ENCODE measurements at places on chromosomes 11 and 22. TPM values are rescaled to one million over a fixed set of nuclear protein-coding genes. Genes with fewer than 3 reads are reported as not detected.

- DNase-seq, result no peak
Observed at GRCh38 chr11:2441171-2441570, 3.1 kb downstream of the TRPM5 start.

GRCh38 chr22:37190262-37190780 lies 2.3 kb upstream of the C1QTNF6 start:
- DNase-seq, result no peak

The APOBEC3H gene
- 1.4 TPM for total RNA-seq

DNA sequence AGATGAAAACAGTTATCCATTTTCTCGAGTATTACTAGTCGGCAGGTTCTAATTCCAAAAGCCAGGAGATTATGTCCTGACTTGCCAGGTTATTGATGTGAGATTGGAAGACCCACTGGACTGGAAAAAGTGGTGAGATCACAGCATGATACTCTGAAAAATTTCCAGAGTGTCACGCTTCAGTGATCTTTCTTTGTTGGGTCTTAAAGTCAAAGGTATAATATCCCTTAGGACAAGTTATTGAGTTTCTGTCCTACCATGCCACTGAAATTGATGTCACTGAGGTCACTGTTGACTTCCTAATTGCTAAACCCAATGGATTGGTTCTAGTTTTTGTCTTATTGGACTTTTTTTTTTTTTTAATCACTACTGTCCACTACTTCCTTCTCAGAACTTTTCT lies 104.5 kb upstream of the GRAMD1B start:
- DNase-seq, result no peak

The PHLDA2 gene
- 34.6 TPM for total RNA-seq

DNA sequence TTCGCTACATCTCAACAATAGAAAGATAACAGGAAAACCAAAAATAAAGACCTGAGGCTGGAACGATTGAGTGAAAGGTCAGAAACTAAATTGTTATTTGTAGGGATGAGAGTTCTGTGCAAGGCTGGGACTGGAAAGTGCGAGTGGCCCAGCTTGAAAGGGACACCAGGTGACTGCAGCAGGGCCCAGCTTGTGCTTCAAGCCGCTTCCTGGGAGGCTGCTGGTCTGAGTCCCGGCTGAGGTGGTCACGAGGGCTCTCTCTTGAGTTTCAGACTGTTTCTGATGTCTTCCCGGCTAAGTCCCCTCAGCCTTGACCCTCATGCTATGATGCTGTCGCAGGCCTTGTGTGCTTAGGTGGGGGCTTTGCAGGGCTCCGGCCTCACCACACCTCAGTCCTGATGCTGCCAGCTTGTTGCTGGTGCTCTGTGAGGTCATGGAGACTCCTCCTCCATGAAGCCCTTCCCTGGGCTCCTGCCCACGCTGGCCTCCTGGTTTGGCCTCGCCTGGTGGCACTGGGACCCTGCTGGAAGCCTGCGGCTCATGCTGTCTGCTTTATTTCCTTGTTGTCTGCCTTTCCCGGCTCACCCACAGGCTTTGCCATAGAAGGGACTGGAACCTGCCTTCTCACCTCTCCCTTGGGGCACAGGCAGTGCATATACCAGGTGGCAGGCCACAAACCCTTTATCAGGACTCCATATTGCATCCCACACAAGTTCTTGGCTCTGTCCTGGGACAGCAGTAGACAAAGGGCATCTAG lies 4.0 kb downstream of the BANF1 start:
- no peak for DNase-seq

DNA sequence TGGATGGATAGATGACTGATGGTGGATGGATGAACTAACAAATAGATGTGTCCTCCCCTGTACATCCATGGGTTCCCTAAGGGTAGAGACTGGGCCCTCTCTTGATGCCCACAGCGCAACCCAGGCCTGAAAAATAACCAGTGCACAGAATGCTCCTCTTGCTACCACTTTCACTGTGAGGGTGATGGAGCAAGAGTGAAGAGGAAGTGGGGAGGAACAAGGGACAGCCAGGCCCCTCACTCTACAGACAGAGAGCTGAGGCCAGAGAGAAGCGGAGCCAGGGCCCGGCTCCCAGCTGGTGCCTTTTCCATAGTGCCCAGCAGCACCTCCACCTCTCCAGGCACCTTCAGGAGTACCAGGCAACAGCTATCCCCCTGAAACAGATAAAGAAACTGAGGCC lies 67.7 kb downstream of the THAP12 start:
- DNase-seq, result no peak

DNA sequence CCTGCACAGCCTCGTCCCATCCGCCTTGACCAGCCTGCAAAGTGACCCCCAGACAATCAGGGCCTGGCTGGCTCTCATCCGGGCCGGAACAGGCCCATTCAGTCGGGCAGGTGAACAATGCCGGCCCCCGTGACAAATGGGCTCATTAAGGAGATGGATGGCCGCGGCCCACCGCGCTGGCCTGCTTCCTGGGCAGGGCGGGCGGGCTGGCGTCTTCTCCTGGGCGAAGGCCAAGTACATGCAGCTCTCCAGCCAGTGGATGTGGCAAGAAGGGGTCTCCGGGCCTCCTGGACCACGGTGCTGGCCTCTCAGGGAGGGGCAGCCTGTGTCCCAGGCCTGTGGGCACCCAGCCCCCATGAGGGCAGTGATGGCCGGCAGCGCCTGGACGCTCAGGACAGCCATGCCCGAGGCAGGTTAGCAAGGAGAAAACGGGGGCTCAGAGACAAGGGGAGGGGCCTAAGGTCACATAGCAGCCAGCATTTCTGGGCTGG lies 1022.8 kb downstream of the BRD1 start:
- no peak for DNase-seq

DNA sequence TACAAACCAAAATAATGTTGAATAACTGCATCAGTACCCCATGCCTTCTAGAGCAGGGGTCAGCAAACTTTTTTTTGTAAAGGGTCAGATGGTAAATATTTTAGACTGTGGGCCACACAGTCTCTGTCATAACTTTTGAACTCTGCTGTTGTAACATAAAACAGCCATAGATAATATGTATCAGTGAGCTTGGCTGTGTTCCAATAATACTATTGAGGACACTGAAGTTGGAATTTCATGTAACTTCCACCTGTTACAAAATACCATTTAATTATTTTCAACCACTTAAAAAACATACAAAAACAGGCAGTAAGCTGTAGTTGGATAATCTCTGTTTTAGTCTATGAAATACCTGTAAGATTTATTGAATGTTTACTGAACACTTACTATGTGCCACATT lies 55.2 kb downstream of the PICALM start:
- DNase-seq, result no peak

DNA sequence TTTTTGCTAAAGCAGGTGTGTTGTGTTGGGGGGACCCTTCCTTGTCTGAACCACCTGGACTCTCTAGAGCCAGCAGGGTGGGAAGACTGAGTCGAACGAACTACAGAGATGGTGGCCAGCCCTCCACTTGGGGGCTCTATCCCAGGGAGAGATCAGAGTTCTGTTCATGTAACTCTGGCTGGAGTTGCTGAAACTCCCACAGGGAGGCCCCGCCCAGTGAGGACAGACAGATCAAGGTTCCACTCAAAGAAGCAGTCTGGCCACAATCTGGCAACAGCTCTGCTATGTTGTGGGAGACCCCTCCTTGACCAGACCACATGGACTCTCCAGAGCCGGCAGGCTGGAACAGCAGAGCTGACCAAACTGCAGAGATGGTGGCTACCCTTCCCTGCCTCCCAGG lies 20.2 kb upstream of the OR5AK2 start:
- DNase-seq, result no peak

The OR51Q1 gene
- total RNA-seq, result not detected

- DNase-seq, result no peak
Observed at GRCh38 chr11:69797156-69797555, 22.0 kb upstream of the FGF4 start.

GRCh38 chr22:38706101-38706900 lies 557 bp downstream of the GTPBP1 start:
- DNase-seq, result no peak

The NFAM1 gene
- not detected for total RNA-seq

DNA sequence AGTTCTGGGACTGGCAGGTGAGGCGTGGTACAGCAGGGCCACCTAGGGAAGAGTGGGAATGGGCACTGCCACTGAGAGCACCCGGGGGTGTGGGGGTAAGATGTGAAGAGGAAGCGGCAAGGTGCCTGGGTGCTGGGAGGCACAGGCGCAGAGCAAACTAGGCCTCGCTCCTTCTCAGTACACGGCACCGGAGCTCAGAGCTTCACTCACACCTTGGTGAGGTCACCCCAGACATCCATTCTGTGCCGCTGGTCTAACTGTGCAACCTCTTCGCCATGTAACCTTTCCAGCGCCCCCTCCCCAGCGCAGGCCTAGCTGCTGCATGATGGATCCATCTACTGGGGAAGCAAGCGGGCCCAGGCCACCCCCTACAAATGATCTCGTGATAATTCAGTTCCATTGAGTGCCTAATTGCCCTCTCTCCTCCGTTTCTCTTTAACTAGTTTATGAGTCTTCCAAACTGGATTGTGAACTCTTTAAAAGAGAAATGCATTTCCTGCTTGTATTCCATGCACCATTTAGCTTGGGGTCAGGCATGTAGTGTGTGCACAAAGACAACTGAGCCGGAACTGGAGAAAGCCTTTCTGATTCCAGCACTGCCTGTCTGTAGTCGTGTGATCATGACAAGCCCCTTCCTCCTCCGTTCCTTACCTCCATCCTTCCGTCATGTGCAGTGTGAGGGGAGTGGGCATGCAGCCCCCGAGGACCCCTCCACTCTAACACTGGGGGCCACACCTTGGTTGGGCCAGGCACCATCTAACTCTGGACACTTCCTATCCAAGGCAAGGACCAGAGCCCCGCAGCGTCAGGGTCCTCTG lies 1475.2 kb downstream of the TBC1D22A start:
- no peak for DNase-seq

- no peak for DNase-seq
Observed at GRCh38 chr22:30780026-30780425, 85.4 kb downstream of the OSBP2 start.

DNA sequence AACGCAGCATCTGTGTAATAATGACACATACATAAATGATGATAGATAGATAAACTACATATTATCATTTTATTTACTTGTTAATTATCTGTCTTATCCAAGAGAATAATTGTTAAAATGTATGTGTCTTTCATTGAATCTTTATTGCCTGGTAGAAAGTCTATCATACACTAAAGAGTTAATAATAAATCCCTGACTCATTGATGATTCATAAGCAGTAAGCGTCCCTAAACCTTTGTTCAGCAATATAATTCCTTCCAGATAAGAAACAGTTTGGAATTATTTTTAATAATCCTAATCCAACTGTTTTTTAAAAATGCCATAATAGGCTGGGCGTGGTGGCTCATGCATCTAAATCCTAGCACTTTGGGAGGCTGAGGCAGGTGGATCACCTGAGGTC lies 655.6 kb upstream of the CNTN5 start:
- no peak for DNase-seq

- DNase-seq, result no peak
Observed at GRCh38 chr11:88326099-88326498, 11.4 kb downstream of the CTSC start.

Data from SJSA1 (cell line).